CD4-positive, CD25-positive, alpha-beta regulatory T cell (primary cell): ENCODE measurements at places on chromosomes 4 and X. TPM values are rescaled to one million over a fixed set of nuclear protein-coding genes. Genes with fewer than 3 reads are reported as not detected.

GRCh38 chrX:1883772-1884171 lies 268.9 kb downstream of the ASMT start:
- no peak overlapping the region for H3K4me3 ChIP-seq
- no peak overlapping the region for H3K27ac ChIP-seq
- H3K36me3 ChIP-seq, result no peaks in the 10 kb centered on the region
- no peaks in the 10 kb centered on the region for H3K4me1 ChIP-seq
- no peaks in the 10 kb centered on the region for H3K27me3 ChIP-seq

DNA sequence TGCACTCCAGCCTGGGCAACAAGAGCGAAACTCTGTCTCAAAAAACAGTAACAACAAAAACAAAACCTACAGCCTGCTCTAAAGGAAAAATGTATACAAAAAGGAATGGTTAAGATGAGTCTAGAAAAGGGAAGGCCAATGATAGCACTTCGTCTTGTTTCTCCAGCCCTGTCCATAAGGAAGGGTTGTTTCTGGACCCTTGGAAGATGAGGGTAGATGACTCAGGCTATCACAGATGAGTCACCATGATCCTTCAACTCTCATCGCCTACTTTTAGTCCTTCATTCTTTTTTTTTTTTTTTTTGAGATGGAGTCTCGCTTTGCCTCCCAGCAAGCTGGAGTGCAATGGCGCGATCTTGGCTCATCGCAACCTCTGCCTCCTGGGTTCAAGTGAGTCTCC lies 8.8 kb downstream of the PLA2G12A start:
- no peaks in the 10 kb centered on the region for H3K4me1 ChIP-seq
- H3K36me3 ChIP-seq, result peaks cover 14% of the 10 kb centered on the region
- no peak for DNase-seq
- H3K27me3 ChIP-seq, result no peaks in the 10 kb centered on the region
- no peak overlapping the region for H3K4me3 ChIP-seq

DNA sequence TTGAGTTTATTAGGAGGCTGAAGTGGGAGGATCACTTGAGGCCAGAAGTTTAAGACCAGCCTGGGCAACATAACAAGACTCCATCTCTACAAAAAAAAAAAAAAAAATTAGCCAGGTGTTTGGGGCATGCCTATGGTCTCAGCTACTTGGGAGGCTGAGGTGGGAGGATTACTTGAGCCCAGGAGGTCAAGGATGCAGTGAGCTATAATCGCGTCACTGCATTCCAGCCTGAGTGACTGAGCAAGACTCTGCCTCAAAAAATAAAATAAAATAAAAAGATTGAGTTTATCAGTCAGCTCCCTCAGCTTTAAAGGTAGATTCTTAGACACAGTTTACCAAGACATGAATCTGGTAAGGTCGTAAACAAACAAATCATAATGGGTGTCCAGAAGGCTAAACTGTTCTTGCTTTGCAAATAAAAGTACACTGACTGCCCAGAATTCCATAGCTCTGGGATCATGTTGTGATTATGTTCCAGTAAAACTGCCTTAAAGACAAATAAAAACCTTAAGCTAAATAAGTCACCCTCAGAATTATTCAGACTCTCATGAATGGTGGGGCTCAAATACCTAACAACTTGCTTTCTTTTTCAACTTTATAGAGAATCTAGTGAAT lies 18.7 kb downstream of the APOO start:
- no peaks in the 10 kb centered on the region for H3K27me3 ChIP-seq
- H3K4me1 ChIP-seq, result no peaks in the 10 kb centered on the region
- no peak overlapping the region for H3K4me3 ChIP-seq
- no peaks in the 10 kb centered on the region for H3K36me3 ChIP-seq
- no peak overlapping the region for H3K27ac ChIP-seq

DNA sequence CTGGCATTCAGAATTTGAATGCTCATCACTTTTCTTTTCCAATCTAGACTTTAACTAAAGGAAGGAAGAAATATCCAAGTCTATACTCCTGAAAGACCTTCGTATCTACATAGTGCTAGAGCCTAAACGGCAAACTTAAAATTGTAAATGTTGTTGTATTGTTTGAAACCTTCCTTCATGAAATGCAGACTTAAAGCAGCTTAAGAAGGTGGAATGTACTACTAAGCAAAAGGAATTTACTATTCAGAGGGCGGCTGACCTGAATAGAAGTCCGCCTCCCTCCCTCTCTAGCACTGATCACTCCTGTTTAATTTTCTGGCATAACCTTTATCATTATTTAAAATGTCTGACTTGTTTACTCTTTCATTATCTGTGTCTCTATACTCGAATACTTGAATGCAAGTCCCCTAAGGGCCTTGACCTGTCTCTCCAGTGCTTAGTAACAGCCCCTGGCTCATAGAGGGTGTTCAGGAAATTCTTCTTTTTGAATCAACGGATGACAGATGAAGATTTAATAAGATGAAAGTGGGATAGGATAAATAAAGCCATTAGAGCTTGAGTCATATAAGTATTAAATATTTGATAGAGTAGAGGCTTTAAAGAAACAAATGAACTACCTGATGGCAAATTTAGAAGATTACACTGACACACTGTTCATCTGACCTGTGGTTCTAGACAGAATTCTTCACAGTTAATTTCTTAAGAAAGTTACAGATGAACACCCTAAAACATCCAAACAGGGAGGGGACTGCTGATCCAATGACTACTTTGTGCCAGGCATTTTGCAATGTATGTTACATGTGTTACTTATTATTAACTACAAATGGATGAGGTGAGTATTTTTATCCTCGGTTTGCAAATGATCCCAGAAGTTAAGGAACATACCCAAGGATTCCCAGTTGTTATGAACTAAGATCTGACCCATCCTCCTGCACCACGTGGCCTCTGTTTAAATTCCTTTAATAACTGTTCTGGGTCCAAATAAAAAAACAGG lies 20.2 kb upstream of the RBPJ start:
- H3K27ac ChIP-seq, result peak overlapping the region; percentile 66
- no peaks in the 10 kb centered on the region for H3K27me3 ChIP-seq
- no peak for DNase-seq
- H3K36me3 ChIP-seq, result no peaks in the 10 kb centered on the region
- peaks cover 8% of the 10 kb centered on the region for H3K4me1 ChIP-seq

DNA sequence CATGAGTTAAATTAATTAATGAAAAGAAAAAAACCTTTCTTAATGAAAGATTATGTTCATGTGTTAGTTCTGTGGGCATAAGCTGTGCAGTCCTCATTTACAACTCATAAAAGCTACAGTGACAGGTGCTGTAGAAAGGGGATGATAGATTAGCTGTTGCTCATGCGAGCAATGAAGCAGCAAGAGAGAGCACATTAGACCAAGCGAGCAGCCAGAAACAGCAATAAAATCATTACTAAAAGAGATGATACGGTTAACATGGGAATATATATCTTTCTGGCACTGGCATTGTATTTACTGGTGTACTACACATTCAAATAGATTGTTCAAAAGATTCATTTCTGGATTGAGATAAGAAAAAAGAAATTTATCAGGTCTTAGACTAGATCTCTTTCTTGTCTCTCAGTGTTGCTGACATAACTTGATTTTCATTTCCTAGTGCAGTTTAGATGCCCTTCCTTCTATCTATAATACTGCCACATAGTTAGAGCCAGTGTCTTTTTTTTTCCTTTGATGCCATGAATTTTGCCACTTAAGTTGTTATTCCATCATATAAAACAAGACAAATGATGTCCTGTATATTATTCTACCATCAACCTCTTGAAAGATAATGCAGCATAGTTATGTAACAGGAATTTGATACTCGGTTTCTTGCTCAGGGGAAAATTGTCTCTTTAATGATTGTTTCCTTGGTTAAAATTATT lies 164.6 kb downstream of the BANK1 start:
- no peaks in the 10 kb centered on the region for H3K36me3 ChIP-seq
- no peak for DNase-seq
- no peaks in the 10 kb centered on the region for H3K4me1 ChIP-seq
- H3K27me3 ChIP-seq, result peaks cover 2% of the 10 kb centered on the region
- H3K4me3 ChIP-seq, result no peak overlapping the region

GRCh38 chr4:18321956-18322530 lies 300.5 kb upstream of the LCORL start:
- no peak for DNase-seq
- H3K27ac ChIP-seq, result no peak overlapping the region
- H3K4me1 ChIP-seq, result no peaks in the 10 kb centered on the region

DNA sequence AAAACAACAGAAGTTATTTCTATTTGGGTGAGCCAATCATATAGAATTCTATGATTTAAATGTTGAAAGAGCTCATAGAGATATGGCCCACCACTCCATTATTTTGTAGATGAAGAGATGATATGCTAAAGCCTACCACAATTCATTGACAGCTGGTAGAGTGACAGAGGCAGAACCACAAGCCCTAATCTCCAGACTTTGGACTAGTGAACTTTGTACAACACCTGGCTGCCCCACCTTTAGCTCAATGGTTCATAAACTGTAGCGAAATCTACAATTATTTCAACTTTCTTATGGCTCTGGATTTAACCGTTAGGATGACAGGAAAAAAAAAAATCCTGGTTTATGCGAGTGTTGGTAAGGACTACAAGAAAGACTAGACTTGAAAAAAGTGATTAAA lies 50.9 kb downstream of the PRKG2 start:
- no peak overlapping the region for H3K4me3 ChIP-seq
- DNase-seq, result no peak
- no peak overlapping the region for H3K27ac ChIP-seq

DNA sequence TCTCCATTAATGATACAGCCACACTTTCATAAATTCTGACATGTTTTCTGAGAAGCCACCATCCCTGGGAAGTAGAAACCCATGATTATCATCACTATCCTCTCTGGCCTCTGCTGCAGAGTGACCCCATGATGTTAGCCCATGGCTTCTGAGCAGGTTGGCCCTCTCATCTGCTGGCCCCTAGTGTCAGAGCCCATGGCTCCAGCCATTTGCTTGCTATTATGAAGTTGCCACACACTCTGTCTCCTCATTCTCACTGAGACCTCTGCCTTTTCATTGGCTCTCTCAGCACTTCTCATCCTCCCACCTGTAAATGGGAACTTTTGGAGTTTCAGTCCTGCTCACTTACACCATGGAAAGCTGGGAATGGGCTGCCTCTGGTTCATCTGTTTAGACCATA lies 192.7 kb downstream of the GASK1B start:
- H3K36me3 ChIP-seq, result no peaks in the 10 kb centered on the region
- H3K4me1 ChIP-seq, result no peaks in the 10 kb centered on the region
- H3K27ac ChIP-seq, result no peak overlapping the region
- no peak overlapping the region for H3K4me3 ChIP-seq

GRCh38 chr4:60522265-60522664 lies 677.9 kb upstream of the ADGRL3 start:
- no peaks in the 10 kb centered on the region for H3K36me3 ChIP-seq
- DNase-seq, result no peak
- no peaks in the 10 kb centered on the region for H3K27me3 ChIP-seq
- H3K4me1 ChIP-seq, result no peaks in the 10 kb centered on the region
- H3K4me3 ChIP-seq, result no peak overlapping the region

The SAT1 gene
- 939 TPM for total RNA-seq

The GAR1 gene
- total RNA-seq, result 14.3 TPM

- no peak overlapping the region for H3K4me3 ChIP-seq
- H3K4me1 ChIP-seq, result peaks cover 53% of the 10 kb centered on the region
- DNase-seq, result no peak
Observed at GRCh38 chr4:13540446-13541175, 3.7 kb downstream of the NKX3-2 start.

The UGT2B11 gene
- total RNA-seq, result not detected
